ENCODE measurements at places on chromosomes 6 and 20.

GRCh38 chr6:136344420-136344819 is 54.8 kb upstream of the BCLAF1 start:
- peak; percentile 85 for DNase-seq

DNA sequence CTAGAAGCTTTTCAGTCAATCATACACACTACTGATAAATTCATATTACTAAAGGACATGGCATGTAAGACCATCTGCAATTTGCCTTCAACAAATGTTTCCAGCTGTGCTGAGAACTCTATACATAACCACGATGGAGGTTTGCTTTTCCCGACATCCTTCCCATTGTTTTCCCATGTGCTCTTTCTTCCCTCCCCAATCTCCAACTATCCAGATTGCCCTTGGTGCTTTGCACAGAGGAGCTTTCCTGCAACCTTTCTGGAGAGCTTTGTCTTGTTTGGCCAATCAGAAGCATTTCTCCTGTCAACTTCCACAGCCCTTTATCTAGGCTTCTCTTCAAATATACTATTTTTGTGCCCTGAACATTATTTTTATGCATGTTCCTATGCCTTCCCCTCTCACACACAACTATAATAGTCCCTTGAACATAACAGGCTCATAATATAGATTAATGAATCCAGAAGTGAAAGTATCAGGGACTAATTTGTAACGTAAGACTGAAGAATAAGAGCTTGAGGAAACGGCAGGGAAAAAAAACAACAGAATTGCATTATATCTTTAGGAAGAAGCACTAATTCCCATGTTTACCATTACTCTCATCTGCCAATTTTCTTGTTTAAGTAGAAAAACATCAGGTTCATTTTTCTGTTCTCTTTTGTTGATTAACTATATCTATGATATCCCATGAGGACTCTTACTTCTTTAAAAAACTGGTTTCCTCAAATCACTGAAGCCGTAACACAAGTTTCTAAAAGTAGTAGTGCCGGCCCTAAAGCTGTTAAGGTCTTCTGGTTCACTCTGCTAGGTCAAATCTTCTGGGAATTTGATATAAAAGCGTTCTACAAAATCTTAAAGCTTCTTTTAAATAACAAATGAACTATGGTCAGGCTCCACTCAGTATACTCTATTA is 20.1 kb downstream of the SMLR1 start:
- no peak for DNase-seq

GRCh38 chr6:142868917-142869316 is 76.1 kb downstream of the HIVEP2 start:
- DNase-seq = no peak

DNA sequence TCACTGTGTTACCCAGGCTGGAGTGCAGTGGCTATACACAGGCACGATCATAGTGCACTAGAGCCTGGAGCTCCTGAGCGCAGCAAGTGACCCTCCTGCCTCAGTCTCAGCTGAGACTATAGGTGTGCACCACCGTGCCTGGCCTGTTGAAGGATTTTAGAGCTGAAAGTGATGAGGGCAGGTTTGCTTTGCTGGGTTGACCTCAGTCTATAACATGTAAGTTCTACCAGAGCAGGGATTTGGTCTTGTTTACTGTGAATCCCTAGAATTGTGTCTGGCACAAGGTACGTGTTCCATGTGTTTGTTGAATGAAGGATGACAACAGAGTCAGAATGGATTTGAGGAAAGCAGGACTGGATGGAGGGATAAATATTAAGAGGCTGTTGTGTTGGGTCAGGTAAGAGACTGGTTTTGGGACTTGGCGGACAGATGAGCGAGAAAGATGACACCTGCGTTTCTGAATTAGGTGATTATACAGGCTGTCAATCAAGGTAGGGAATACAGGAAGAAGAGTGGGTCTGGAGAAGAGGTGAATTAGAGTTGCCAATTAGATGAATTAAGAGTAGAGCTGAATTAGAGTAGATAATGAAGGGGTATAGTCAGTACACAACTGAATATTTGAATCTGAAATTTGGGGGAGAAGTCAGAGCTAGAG is 6.5 kb downstream of the ASXL1 start:
- DNase-seq = no peak

DNA sequence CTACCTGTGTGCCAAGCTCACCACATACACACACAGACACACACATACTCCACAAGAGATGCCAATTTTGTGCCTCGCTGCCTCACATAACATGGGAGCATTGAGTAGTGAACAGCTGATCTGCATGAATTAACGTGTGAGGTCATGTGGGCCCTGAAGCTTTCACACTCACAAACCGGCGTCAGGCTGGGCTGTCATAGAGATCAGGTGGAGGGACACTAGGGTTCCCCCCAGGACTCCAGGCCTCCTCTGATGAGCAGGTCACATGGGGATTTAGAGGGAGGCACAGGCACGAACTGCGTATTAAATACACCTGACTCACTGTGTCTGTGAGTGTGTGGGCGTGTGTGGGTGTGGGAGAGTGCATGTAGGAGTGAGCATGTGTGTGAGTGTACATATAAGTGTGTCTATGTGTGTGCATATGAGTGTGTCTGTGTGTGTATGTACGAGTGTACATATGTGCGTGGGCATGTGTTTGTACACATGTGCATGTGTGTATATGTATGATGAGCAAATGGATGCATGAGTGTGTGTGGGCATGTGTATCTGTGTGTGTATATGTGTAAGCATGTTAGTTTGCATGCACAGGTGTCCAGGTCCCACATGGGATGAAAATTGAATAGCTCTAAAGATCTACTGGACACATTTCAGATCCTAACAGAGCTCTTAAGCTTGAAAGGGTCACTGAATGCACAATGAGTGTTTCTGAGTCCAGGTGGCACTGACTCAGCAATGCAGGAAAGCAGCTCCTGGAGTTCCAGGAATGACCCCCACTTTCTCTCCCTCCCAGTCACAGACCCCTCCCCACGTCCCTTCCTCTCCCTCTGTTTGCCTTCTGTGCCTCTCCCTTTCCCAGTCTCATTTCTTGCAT is 336.6 kb downstream of the PREX1 start:
- DNase-seq = no peak

GRCh38 chr20:32727683-32728082 is 15.6 kb downstream of the COMMD7 start:
- peak; percentile 73 for DNase-seq

GRCh38 chr6:89145091-89145955 is 532 bp upstream of the PM20D2 start:
- DNase-seq = no peak

- no peak for DNase-seq
Observed at GRCh38 chr20:41861772-41862422, 243.7 kb upstream of the CHD6 start.

DNA sequence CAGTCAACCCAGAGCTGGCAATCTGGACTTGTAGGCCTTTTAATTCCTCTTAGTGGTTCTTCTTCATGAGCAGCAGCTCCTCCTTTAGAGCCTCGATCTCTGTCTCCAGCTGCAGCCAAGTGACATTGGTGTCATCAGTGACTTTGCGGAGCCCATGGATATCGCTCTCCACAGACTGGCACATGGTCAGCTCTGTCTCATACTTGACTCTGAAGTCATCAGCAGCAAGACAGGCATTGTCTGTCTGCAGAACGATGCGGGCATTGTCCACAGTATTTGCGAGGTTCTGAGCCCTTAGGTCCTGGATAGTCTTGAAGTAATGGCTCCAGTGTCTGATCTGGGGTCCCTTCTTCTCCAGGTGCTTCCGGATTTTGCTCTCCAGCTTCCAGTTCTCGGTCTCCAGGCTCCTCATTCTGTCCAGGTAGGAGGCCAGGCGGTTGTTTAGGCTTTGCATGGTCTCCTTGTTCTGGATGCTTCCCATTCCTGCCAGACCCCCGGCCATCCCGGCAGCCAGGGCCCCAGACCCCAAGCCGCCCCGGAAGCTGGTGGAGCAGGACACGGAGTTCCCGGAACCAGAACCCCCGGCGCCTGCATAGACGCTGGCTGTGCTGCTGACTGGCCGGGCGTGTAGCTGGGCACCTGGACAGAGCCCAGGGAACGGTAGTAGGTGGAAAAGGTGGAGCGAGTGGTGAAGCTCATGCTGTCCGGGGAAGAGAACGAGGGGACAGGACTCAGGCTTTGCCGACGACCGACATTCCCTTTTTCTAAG is 15.1 kb downstream of the RFPL4B start:
- DNase-seq = no peak

DNA sequence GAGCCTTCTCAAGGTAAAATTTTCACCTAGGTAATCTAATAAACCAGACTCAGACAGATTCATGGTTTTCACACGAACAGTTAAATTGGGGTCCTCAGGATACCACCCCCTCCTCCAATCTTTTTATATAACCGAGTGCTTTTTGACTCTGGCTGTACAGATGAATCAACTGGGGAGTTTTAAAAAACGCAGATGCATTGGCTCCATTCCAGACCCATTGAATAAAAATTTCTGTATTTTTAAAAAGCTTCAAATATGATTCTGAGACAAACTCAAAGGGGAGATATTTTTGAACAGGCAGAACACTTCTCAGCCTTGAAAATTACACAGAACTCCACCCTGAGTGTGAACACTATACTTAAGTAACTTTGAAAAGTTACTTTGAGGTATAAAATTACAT is 7.2 kb downstream of the UTRN start:
- DNase-seq = no peak

DNA sequence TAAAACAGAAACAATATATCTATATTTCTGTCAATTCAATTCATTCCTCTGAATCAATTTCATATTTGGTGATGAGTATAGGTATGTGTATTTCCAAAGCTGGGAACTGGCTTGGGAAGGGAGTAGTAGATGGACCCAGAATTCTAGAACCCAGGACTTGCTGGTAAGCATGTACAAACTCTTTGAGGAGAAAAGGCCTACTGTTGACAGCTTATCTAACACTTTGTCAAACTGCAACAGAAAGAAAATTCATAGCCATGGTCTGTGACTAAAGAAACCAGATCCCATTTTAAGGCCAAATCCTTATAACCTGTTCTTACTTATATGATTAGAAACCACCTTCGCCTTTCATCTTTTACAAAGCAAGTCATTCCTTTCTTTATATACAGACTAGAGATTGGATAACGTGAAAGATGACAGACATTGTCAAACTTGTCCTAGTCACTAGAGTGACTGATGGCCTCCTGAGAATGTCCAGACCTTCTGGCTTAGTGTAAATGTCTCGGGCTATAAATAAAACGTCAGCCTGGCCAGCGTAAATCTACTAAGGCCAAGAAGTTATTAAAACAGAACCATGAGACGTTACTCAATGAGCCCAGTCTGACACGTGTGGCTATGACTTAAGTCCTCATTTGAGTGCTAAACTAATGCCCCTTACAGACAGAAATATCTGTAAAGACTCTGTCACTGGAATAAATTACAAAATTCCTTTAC is 152.3 kb downstream of the ALDH8A1 start:
- no peak for DNase-seq

GRCh38 chr20:12030470-12030869 is 112.8 kb downstream of the BTBD3 start:
- no peak for DNase-seq

GRCh38 chr20:15673206-15673605 is 900.0 kb downstream of the KIF16B start:
- DNase-seq = peak; percentile 39

GRCh38 chr6:154106251-154106650 is 67.2 kb downstream of the OPRM1 start:
- DNase-seq = no peak
